ENCODE measurements at places on chromosomes 1 and 21.

- DNase-seq = no peak
Measured at GRCh38 chr1:153956997-153957715, 1.3 kb downstream of the CRTC2 start.

- no peak for DNase-seq
Measured at GRCh38 chr1:63523738-63524137, 413 bp downstream of the EFCAB7 start.

- no peak for DNase-seq
Measured at GRCh38 chr1:81439046-81439823, 361.5 kb upstream of the ADGRL2 start.

DNA sequence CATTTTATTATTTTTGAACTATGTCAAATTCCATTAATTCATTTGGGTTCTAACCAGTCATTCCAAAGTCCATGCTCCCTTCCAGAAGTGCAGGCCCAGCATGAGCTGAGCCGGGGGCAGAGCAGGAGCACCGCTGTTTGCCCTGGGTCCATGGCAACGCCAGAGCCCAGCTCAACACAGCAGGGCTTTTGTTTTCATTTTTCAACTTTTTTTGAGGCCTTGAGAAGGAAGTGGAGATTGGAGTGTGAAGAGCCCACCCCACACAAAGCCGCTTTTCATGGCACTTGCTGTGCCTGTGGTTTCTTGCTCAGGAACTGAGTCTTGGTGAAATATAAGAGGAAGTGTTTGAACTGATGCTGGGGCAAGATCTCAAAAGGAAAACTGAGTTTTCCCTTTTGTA lies 13.2 kb upstream of the PRMT2 start:
- no peak for DNase-seq

DNA sequence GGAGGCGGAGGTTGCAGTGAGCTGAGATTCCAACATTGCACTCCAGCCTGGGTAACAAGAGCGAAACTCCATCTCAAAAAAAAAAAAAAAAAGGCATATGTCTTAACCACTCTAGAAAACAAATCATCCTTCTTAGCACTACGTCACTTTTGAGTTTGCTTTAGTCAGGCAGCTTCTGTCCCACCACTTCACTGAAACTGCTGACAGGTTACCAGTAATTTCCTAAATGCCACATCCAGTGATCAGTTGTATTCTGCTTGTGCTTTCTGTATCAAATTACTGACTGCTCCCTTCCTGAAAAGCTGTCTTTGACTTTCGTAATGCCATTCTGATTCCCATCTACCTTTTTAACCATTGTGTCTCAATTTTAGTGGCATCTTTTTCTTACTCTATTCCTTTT lies 21.7 kb downstream of the RCOR3 start:
- DNase-seq = no peak

GRCh38 chr1:183569141-183569540 lies 21.1 kb downstream of the NCF2 start:
- DNase-seq = peak; percentile 55

DNA sequence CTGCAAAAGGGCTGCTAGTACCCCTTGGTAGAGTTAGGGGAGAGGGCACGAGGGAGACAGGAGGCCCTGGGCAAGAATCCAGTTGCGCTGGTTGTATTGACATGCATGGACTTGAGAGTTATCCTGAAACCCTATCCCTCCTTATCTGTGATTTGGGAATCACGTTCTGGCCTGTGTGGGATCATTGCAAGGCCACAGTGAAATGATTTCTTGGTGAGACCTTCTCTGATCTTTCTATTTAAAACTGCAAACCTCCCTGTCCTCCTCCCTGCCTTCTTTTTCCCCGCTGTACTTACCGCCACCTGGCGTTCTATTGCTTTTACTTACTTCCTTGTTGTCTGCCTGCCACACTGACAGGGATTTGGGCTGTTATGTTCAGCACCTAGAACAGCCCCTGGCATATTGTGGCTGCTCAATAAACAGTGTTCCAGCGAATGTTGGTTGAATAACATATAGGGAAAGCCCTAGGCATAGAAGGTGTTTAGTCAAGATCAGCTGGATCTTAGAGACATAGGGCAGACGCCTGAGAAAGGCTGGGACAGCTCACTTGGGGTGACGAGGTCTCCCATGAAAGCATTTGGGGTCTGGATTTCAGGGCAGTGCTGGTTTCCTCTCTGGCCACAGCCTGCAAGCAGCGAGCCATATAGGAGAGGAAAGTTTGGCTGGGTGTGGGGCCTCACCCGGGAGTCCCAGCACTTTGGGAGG lies 25.6 kb downstream of the ALPL start:
- DNase-seq = peak; percentile 43

DNA sequence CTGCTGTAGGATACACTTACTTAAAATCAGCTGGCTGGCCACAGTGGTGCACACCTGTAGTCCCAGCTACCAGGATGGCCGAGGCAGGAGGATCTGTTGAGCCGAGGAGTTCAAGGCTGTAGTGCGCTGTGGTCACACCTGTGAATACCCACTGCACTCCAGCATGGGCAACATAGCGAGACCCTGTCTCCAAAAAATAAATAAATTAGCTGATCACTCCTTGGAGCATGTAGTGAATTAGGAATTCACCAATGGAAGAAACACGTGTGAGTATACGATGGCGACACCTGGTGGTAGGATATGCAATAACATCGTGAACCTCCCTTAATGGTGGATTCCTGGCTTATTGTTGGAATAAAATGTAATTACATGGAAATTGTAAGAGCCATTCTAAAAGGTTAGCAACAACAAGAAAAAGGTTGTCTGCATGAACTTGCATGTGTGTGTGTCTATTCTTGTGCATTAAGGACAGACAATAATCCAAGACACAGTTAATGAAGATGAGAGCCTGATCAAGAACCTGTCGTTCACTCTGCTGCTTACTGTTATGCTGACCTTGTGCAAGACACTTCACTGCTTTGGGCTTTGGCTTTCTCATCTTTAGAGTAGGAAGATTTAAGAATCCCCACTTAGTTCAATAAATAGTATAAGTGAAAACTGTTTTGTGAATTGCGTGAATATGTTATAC lies 38.6 kb upstream of the COX20 start:
- peak; percentile 56 for DNase-seq

GRCh38 chr1:55305735-55306134 lies 90.6 kb upstream of the USP24 start:
- no peak for DNase-seq

DNA sequence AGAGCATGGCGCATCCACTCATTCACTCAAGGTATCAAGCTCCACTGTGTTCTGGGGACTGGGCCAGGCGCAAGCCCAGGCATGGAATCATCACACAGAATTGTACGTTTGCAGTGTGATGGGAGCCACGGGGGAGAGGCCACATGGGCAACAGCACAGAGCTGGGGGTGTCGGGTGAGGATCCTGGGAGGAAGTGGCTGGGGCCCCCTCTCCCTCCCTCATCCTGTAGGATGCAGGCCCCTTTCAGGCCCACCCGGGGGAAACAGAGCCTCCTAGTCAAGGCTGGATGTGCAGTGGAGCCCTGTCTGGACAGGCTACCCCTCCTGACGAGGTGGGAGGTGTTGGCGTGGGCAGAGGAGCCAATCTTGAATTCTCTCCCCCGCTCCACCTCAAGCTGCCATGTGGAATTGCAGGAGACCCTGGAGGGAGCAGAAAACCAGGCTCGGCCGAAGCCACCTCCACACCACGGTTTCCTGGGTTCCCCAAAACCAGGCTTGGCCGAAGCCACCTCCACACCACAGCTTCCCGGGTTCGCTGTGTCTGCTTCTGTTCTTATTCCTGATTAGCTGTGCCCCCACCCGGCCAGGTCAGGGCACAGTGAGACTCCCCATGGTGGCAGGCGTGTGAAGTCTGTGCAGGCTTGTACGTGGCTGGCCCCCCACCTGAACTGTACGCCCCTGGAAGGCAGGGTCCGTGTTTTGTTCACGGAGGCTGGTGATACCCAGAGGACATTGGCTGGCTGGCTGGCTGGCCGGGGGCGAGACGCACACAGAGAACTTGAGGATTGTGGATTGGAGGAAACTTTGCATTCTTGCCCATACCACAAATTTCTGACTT lies 4.2 kb upstream of the C1orf174 start:
- no peak for DNase-seq

GRCh38 chr1:103949779-103950178 lies 200.1 kb downstream of the AMY1C start:
- no peak for DNase-seq

GRCh38 chr1:16438924-16439323 lies 1.6 kb upstream of the NECAP2 start:
- DNase-seq = no peak

DNA sequence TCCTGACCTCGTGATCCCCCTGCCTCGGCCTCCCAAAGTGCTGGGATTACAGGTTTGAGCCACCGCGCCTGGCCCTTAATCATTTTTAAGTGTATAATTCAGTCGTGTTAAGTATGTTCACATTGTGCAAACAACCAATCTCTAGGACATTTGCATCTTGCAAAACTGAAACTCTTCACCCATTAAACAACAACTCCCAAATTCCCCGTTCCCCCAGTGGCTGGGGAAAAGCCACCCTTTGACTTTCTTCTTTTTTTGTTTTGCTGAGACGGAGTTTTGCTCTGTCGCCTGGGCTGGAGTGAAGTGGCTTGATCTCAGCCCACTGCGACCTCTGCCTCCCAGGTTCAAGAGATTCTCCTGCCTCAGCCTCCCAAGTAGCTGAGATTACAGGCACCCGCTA lies 6.5 kb upstream of the THEMIS2 start:
- DNase-seq = no peak

DNA sequence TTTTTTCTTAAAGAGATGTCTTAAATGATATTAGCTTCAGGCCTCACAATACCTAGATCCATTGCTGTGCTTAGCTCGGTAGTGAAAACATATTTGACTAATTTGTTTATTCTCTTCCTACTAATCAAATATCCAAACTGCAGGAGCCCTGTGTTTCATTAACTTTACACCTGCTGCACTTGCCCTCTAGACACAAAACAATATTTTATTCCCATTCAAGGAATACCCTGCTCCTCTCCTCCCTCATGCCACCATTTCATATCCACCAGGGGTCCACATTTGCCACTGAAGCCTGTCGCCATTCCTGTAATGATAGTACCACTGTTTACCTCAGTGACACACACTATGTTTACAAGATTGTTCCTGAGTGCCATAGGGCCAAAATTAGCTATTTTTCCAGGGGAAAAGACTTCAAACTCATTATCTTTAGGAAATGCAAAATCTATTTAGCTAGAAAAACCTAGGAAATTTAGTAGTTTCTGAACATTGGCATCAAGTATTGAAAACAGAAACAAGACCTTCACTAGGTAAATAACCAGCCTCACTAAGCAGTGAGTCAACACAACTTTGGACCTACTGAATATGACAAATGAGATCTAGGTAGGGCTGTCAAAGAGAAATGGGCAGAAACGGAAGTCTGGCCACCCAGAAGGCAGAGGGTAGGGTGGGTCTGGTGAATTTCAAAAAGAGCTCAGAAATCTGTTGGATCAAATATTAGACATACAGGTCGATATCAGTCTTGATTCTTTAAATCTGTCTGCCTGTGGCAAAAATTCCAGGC lies 134.6 kb upstream of the KCNK1 start:
- DNase-seq = no peak

DNA sequence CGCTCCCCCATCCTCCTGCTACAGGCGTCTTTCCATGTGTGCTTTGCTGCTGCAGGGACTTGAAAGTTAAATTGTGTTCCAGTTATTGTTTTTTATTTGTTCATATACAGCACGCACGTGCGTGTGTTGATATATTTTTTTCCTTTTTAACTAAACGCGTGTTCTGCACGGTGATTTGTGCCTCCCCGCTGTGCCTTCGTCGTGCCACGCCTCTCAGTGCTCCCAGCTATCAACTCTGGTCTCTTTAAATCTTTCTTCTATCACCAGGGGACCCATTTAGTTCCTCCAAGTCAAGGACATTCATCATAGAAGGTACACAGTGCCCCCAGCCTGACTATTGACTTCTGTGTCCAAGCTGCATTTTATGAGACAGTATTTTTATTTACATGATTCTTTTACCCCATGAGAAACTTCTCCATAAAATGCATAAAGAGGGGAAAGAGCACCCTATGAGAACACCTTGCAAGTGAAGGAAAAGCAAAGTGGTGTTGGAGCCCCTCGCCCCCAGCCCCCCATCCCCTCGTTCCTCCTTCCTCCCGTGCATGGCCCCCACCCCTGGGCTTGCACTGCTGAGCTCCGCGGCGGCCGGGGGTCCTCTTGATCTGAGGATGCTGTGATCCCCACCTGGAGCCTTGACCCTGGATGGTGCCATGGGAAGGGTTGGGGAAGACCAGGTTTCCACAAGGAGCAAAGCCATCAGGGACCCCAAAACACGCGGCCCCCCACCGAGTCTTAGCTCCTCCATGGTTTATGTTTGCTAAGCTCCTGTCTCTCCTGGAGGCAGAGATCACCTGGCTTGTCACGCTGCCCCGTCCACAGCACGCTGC lies 45.5 kb downstream of the KCNAB2 start:
- DNase-seq = no peak

DNA sequence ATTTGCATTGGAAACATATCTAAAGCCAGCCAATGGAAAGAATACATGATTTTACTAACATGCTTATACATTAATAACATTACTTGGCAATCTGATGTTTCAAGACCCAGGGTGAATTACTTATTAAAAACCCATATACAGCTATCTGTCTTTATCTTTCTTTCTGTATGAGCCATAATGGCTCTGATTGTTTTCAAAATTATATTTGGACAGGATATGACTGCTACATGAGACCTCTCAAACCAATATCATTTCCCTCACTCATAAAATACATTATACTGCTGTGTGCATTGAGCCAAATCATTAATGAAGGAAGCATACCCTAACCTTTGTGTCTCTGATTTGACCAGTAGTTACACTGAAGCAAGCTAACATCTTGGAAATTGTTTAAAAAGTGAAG lies 205.9 kb upstream of the DPYD start:
- no peak for DNase-seq

- DNase-seq = peak; percentile 53
Measured at GRCh38 chr1:25503551-25504426, 39.6 kb upstream of the LDLRAP1 start.

DNA sequence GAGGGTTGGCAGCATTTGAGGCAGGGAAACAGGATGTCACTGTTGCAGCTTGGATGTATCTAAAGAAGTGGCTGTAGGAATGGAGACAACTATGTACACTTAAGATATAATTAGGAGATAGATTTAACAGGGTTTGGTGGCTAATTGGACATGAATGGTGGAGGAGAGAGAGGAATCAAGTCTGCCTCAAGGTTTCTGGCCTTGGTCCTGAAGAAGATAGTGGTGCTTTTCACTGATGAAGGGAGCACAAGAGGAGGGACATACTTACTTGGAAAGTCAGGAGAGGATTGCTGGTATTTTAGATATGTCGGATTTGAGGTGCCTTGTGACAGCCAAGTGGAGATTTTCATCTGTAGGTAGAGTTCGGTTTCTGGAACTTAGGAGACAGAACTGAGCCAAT lies 123.9 kb downstream of the ST6GALNAC3 start:
- no peak for DNase-seq

- peak; percentile 91 for DNase-seq
Measured at GRCh38 chr1:55466373-55466772, 251.2 kb upstream of the USP24 start.
